ENCODE measurements at places on chromosomes 7 and 10.

- no peak for DNase-seq
Observed at GRCh38 chr7:121796936-121797656, 75.9 kb upstream of the PTPRZ1 start.

- no peak for DNase-seq
Observed at GRCh38 chr10:35762311-35763030, 120.4 kb upstream of the FZD8 start.

DNA sequence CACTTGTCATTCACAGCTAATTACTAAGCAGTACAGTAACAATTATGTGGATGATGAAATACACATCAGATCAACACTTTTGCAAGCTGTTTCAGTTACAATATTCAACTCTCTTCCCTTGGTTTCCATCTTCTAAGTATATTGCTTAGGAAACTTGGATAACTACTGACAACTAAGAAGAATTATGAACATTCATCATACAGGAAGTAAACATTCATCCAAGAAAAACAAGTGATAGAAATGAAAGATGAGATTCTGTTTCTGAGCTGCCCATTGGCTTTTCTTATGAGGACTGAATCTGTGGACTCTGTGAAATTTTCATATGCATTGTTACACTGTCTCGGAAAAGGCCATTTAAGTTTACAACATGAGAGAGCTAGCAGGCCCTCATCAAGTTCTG lies 240.2 kb downstream of the PRKG1 start:
- no peak for DNase-seq

DNA sequence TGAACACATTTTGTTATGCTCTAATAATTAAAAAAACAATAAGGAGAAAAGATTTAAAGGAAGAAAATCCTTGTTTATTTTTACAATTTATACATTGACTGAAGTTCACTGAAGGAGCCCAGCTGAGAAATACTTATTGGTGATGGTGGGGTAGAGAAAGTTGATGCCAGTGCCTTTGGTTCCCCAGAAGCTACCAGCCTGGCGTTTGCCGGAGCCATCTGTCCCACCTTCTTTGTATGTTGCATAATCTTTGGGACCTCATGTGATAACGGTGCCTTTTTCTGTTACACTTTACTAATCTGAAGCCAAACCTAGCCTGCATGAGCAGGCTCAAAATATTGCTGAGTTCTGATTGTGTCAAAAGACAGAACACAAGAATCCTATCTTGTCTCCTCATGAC lies 22.7 kb downstream of the ZNF365 start:
- DNase-seq, result no peak

GRCh38 chr10:124679401-124679800 lies 64.8 kb downstream of the FAM53B start:
- DNase-seq, result no peak

DNA sequence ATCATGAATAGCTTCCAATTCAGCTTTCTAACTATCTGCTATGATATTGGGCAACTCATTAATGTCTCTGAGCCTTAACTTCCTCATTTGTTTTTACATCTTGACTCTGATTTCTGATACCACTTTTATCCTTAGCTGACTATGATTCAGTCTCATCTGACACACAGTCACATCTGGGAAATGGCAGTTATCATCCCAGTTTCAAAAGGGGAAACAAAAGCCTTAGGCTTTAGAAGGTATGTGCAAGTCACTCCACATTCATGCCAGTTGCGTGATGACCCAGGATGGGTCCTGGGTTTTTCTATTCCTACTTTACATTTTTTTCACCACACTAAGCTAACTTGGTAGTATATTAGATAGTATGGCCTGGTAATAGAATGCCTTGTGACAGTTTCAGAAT lies 12.7 kb downstream of the SCIN start:
- DNase-seq, result no peak

- no peak for DNase-seq
Observed at GRCh38 chr7:75646571-75647102, 92.1 kb downstream of the HIP1 start.

DNA sequence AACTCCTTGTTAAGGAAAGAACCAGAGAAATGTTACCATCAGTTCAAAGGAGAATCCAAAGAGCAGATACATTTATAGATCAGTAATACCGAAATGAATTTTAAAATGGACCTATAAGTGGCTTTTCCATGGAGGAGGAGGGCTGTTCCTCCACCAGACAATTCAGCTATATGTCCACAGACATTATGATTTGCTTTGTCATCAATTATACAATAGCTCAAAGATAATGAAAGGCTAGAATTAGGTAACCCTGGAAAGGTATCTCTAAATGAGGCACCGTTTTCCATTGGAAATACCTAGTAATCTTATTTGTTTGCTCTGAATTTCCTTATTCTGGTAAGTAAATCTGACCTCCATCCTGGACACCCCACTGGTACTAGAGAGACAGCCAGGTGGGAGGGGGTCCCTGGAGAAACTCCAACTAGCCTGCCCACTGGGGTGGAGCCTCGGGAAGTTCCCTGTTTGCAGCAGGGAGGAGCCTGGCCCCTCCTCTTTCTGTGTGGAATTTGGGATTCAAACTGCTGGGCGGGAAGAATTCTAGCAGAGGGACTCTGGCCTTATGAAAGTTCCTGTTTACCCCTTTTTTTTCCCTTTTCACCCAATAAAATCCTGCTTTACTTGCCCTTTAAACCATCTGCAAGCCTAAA lies 218.0 kb downstream of the PHF14 start:
- DNase-seq, result no peak

GRCh38 chr7:132655131-132655727 lies 79.0 kb upstream of the PLXNA4 start:
- peak; percentile 95 for DNase-seq

DNA sequence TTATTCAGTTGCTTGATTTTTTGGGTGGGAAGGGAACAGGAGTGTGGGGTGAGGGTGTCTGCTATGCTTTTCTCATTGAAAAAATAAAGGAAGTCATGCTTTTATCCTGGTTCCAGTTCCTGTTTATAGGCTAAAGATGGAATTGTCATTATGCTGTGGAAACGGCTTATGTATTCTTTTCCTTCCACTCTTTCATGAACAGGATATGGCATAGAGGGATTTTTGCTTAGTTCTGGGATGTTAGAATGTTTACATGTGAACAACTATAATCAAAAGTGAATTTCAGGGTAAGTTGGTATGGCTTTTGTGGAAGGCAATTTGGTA lies 35.9 kb upstream of the PTPN12 start:
- no peak for DNase-seq

- no peak for DNase-seq
Observed at GRCh38 chr7:55130395-55131141, 111.8 kb downstream of the EGFR start.

DNA sequence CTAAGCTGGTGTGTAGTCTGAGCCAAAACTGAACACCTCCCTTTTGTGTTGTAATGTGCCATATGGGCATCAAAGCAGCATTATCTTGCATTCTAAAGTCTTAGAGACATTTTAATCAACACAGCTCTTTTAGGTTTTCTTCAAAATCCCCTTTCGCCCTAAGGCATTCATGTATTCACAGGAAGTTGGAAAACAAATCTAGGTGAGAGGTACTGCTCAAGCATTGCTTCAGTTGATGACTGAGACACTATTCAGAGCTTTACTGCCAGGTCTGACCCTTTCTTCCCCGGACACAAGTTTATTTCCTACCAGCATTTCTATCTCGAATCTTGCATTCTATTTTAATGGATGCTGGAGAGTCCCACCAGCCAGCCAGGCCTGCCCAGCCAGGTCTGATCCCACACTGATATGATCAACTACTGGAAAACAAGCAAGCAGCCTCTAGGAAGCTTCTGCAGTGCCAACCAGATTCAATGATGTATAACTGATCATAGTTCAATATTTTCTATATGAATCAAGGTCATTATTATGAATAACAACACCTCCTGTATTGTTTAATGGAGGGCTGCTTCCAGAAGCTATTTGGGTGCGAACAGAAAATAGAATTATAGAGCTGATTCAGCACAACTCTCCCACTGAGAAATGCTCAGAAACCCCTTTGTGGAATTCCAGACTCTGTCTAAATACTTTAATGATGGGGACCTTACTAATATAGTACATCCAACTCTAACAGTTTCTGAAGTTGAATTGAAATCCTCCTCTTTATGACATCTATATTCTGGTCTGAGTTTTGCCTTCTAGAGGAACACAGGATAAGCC lies 4.0 kb upstream of the BRAF start:
- no peak for DNase-seq

DNA sequence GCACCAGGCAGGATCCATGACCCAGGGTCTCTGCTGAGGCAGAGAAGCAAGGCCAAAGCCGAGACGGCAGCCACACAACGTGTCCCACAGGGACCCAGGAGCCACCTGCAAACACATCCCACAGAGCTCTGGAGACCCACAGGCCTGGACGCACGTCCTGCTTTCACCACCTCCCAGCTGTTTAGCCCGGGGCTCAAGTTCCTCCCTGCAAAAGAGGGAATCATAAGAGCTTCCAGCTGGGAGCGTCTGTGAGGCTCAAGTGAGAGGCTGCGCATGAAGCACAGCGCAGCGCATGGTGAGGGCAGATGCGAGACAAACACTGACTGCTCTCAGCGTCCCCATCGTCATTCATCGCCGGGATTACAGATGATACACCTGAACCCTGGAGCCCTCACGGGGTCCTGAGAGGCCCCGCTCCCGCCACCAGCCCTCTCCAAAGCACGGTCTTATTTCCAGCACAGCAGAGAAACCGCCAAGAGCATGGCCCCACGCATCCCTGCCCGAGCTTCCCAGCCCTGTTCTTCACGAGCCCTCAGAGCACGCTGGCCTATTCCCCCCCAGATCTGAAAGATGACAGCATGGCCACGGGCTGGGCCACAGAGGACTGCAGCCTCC lies 88.7 kb downstream of the MAD1L1 start:
- DNase-seq, result no peak

DNA sequence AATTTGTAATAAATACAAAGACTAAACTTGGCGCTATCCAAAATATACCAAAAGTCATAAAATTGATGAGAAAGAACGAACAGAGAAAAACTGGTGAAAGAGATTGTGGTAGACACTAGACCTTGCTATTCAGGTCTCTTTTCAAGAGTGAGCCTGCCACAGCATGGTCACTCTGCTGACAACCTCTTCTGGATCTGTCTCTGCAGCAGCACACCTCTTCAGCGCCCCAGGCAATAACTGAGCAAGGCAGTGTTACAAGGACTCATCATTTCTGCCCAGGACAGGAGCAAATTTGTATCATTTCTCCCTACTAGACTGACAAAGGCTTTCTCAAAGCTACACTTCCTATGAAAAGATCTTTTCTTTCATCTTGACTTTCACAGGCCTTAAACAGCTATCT lies 976.0 kb downstream of the DNAJB9 start:
- DNase-seq, result no peak

GRCh38 chr7:87426160-87426559 lies 49.3 kb downstream of the ABCB4 start:
- no peak for DNase-seq

DNA sequence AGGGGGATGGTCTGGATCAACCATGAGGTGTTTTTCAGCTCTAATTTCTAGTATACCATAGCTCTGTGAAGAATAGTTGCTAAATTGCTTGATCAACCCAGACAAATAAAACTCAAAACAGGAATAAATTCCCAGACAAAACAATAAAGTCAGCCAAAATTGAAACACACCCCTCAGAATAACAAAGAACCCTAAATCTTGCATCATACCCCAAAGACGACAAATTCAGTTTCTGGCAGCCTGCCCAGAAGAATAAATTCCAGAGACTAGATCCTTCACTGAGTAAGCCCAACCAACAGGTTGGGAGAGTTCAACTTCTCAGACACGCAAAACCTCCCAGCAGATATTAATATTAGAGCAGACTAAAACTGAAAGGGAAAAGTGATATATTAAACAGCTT lies 11.2 kb upstream of the SEM1 start:
- no peak for DNase-seq
